ENCODE measurements at places on chromosomes 3 and 15. TPM values are rescaled to one million over a fixed set of nuclear protein-coding genes. Genes with fewer than 3 reads are reported as not detected.

The CYB561D2 gene
- 21.2 TPM for polyA plus RNA-seq

The EOMES gene
- polyA plus RNA-seq, result not detected

The SPINK8 gene
- not detected for polyA plus RNA-seq

The GPR156 gene
- 0.22 TPM for polyA plus RNA-seq

The PFKFB4 gene
- polyA plus RNA-seq, result 32.4 TPM

The CIB2 gene
- polyA plus RNA-seq, result 32.4 TPM

The INTS14 gene
- polyA plus RNA-seq, result 51.0 TPM

The MUC20 gene
- polyA plus RNA-seq, result 1.8 TPM

The CYP8B1 gene
- not detected for polyA plus RNA-seq

The NR1I2 gene
- polyA plus RNA-seq, result 0.53 TPM

The DHFR2 gene
- polyA plus RNA-seq, result 5.6 TPM

The CLDN11 gene
- 0.98 TPM for polyA plus RNA-seq

The MCTP2 gene
- polyA plus RNA-seq, result not detected

Data from neural cell (in vitro differentiated cells).